Stimulated activated CD4-positive, alpha-beta T cell treated with anti-CD3 and anti-CD28 coated beads, Interleukin-2, amount 100 ng/mL, for 48 hours (primary cell): ENCODE measurements at places on chromosomes 5 and 9.

- DNase-seq, result no peak
Observed at GRCh38 chr9:16718952-16719351, 151.5 kb downstream of the BNC2 start.

- peak; percentile 9 for DNase-seq
Observed at GRCh38 chr5:163565931-163566608, 60.7 kb downstream of the MAT2B start.

- DNase-seq, result no peak
Observed at GRCh38 chr5:148708854-148709253, 54.5 kb upstream of the HTR4 start.

DNA sequence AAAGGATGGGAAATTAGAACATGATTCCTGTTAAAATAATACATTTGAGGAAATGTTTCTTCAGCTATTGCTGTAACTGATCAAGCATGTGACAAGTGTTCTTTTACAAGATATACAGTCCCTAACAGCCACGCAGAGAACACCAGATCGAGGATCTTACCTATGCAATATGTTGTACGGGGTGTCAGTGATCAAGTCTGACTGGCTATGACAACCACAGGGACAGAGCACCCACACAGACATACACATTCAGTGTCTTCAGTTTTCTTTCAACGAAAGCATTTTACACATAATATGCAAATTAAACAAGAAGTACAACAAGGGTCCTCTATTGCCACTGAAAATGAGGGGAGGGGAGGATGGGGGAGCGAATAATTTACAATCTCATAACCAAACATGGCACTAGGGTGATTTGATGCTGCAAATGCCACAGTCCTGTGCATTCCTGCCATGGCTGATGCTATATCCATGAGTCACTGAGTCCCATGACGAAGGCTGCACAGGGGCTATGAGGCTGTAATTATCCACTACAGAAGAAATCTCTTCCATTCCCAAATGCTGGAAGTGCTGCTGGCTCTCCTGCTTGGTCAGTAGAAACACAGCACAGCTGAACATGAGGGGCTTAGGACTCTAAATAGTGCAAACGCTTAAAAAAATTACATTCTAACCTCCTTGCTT is 118.2 kb downstream of the KLHL3 start:
- no peak for DNase-seq

DNA sequence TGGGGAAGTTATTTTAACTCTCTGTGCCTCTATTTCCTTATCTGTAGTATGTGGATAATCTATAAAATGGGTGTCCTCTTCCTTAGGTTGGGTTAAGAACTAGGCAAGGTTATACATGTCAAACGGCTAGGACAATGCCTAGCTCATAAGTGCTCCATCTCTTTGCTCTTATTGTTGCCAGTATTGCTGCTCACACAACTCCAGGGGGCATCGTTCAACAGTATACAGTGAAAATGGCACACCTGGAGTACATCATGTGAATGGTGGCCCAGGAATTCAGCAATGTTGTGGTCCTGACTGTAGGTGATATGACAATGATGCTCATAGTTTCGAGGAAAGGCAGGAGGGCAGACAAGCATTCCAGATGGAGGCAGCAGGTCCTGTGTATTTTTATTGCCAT is 30.1 kb downstream of the SLIT3 start:
- no peak for DNase-seq

DNA sequence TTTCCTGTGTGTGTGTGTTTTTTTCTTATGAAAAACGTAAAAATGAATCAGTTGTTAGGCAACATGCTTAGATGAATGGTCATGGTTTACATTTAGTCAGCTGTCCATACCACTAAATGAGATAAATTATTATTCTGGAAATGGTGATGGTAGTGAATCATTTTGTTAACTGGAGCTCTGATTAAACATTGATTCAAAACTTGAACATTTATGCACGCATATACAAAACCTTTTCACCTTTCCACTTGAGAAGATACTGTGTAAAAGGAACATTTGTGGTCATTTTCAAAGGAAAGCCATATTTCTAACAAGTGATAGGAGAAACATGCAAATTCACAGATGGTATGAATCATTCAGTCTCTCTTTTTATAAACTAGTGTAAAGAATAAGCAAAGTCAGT is 162.0 kb downstream of the SLC25A46 start:
- no peak for DNase-seq

DNA sequence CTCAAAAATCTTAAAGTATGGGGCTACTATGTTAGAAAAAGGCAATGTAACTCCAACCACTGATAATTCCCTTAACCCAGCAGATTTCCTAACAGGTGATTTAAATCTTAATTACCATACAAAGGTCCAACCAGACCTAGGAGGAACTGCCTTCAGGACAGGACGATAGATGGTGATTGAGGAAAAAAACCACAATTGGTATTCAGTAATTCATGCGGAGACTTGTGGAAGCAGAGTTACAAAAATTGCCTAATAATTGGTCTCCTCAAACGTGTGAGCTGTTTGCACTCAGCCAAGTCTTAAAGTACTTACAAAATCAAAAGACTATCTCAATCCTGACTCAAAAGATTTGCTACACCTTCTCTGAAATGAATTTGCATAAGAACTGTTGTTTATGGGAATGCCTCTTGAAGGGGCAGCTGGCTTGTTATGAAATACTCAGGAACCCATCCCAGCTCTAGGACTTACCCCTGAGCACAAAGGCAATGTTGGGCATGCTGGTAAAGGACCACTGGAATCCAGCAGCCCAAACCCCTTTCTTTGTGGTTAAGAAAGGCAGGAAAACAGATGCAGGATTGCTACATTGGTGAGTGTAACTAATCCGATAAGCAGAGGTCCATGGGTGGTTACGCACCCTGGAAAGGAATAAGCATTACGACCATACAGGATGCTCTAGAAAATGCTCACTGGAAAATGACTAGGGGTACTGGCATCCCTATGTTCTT is 26.7 kb upstream of the EPB41L4A start:
- DNase-seq, result no peak

DNA sequence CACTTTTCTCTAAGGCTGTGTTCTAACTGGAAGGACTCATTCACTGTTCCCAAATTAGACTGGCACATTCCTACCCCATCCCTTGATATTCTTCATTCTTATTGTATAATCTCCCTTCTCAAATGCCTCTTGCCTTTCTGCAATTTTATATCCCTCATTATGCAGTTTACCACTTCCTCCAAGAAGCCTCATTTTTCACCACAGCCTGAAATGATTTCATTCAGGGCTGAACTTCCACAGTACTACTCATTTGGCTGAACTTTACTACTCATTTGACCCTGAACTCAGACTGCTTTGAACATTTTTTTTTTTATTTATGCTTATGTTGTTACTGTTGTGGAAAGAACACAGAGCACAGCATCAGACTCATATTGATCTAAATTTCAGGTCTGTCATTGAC is 32.7 kb downstream of the GRIA1 start:
- DNase-seq, result no peak

DNA sequence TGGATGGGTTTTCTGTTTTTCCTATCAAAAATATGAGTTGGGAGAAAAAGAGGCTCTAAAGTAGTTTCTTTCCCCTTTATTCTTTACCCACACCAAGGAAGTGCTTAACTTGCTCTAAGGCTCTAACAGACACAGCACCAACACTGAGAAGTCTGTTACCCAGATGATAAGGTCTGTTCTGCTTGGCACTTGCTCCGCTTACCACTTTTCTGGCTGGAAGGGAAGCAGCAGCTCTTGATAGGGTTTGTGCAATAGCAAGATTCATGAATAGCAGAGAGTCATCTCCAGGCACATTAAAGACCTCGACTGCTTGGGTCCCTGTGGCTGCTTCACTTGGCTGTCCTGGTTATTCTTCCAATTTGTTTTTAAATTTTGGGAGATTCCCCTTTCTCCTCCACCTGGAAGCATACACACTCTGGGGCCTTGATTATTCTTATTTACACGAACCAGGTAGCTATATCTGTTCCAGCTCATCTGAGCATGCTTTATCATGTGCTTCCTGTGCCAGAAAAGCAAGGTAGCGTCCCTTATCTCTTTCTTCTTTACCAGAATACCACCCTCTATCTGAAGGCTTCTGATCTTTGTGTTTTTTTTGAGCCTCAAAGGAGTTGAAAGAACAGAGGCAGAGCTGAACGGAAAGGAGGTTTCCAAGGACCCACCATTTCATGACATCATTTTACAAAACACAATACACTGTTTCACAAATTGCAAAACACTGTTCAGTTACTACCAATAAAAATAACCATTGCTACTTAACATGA is 24.8 kb downstream of the PPP3R2 start:
- DNase-seq, result no peak

DNA sequence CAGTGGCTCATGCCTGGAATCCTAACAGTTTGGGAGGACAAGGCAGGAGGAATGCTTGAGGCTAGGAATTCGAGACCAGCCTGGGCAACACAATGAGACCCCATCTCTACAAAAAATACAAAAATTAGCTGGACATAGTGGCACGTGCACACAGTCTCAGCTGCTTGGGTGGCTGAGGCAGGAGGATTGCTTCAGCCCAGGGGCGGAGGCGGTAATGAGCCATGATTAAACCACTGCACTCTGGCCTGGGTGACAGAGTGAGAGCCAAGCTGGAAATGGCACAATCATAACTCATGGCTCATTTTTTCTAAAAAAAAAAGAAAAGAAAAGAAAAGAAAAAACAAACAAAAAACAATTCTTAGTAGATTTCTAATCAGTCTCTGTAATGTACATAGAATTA is 446.2 kb downstream of the ELAVL2 start:
- DNase-seq, result no peak

DNA sequence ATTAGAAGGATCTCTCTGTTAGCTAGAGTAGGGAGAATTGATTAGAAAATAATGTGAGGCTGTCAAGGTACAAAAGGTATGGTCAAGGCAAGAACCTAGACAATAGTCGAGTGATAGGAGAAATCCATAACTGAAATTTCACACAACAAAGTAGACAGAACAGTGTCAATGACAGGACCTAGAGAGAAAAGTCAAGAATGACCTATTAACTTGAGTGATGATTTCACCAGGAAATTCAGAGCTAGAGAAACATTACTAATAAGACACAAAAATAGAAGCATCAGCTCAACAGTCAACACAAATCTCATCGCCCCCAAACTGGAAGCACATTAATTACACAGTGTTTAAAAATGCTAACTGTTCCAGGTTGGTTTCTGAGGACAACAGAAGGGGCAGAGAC is 532.4 kb downstream of the CDH10 start:
- no peak for DNase-seq

- DNase-seq, result no peak
Observed at GRCh38 chr5:58469896-58470295, 10.0 kb upstream of the PLK2 start.

DNA sequence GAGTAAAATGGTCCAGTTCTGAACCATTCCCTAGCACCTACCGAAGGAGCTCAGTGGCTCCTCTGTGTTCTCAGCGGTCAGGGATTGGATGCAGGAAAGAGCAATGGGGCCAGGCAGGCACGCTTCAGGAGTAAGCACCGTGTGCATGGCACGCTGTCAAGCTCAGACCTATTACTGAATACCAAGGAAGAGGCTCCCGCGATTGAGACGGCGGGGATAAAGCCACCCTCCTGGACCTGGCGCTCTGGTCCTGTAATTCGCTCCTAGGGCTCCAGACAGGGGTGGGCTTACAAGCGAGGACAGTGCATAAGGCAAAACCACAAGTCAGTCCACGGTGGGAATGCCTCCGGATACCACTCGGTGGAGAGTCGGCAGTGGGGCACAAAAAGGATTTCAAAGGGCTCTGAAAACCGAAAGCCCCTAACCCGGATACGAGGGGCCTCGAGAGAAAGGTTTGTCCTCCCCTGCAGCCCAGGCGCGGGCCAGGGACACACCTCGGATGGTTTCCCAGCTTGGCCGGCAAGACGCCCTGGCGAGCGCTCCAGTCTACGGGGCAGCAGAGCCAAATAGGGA is 988 bp downstream of the OXCT1 start:
- peak; percentile 14 for DNase-seq

DNA sequence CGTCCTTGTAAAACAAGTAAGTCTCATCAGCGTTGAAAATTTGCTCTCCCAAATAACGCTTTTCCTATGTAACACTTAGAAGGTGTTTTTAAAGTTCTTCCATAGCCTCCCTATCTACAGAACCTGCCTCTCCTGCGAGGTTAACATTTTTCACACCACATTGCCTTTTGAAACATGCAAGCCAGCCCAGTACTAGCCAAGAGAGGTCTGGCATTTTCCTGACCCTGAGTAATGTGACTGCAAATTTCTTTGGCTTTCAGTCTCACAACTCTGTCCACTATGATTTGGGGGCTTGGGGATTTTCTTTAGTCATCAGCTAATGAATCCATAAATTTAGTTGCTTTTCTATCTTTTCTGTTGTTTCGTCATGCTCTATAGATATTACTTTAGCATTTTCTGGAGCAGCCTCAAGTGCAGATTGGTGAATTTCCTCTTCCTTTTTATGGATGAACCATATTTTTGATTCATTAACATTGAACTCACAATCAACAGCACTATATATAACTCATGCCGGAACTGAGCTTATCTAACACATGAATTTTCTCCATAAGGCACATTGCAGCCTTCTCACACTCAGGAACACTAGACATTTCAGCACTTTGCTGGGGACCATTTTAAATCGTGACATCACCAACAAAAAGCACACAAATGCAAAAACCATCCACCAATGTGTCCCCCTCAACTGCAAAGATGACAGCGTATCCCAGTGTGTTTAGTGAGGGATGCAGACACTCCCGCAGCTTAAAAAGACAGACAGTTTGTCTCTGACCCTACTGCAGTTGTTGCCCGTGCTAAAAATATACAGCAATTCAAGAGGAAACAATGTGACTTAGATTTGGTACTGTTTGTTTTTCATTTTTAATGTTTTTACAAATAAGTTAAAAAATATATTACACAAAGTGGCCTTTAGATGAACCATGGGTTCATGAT is 77.2 kb upstream of the SPATA31C2 start:
- no peak for DNase-seq

DNA sequence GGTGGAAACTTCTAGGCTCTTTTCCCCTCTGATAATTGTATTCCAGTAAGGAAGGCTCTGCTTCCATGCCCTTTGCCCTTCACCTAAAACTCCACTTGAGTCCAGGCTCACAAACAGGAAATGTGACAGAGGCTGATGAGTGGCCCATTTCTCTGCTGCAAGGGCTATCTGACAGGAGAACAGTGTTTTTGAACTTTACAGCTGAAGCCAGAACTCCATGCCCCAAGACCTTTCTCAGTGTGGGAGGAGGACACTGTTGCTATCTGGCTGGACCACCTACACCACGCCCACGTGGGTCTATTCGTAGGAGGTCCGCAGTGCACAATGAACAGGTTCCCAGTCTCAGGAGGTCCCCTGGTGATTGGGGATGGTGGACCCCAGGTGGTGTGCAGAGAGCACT is 13.6 kb downstream of the GGTA1 start:
- no peak for DNase-seq
